ENCODE measurements at places on chromosomes 11 and 22.

- no peak for DNase-seq
Measured at GRCh38 chr11:65579291-65579690, 3.4 kb downstream of the EHBP1L1 start.

DNA sequence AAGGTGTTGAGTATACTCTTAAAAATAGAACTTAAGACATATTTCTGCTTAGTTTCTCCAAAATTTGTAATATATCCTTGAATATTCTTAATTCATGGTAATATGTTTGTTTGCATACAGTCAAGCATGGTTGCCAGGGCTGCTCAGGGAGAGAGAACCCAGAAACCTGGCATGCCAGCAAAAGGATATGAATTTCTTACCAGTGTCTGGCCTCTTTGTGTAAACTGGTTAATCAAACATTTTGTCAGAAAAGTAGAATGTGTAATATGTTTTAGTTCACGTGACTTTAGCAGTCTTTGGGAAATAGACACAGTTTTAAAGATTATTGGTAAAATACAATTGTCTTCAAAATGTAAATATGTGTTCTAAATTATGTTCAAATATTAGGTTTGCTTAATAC is 101.6 kb downstream of the AASDHPPT start:
- no peak for DNase-seq

- no peak for DNase-seq
Measured at GRCh38 chr11:59247531-59248227, 35.0 kb upstream of the MPEG1 start.

- DNase-seq: no peak
Measured at GRCh38 chr22:21448627-21449416, 18.4 kb upstream of the TMEM191C start.

GRCh38 chr22:50671641-50672040 is 982 bp upstream of the SHANK3 start:
- DNase-seq: no peak

DNA sequence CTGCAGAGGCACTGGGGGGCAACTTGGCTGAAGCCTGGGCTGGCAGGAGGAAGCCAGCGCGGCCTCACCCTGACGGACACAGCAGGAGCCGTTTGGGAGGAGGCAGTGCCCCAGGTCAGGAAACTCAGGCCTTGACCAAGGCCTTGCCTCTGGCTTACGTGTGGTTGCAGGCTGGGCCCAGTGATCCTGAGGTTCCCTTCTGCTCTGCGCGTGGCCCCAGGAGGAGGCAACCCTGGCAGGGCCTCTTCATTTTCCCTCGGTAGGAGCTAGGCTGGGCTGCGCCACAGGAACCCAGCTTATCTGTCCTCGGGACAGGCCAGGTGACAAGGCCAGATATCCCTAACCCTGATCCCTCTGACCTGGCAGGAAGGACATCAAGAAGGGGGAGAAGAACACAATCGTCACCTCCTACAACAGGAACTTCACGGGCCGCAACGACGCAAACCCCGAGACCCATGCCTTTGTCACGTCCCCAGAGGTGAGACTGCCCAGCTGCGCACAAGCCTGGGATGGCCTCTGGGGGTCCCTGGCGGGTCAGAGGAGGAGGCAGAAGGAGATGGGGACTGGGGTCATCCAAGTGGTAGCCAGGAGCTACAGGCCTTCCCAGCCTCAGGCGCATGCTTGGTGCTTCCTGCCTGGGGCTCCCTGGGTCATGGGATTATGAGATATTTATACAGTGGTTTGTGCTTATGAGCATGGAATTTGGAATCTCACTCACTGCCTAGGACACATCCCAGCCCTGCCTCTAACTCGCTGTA is 20.6 kb downstream of the POLR3H start:
- no peak for DNase-seq

DNA sequence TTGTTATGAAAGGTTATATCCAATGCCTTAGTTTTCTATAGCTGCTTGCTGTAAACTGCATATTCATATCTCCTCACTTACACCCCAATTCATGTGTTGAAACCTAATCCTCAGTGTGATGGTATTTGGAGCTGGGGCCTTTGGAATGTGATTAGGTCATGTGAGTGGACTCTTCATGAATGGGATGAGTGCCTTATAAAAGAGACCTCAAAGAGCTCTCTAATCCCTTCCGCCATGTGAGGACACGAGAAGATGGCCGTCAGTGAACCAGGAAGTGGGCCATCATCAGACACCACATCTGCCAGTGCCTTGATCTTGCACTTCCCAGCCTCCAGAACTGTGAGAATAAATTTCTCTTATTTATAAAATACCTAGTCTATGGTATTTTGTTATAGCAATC is 79.3 kb downstream of the CYP2R1 start:
- no peak for DNase-seq

- DNase-seq: no peak
Measured at GRCh38 chr22:31079095-31079642, 1.9 kb upstream of the SMTN start.

DNA sequence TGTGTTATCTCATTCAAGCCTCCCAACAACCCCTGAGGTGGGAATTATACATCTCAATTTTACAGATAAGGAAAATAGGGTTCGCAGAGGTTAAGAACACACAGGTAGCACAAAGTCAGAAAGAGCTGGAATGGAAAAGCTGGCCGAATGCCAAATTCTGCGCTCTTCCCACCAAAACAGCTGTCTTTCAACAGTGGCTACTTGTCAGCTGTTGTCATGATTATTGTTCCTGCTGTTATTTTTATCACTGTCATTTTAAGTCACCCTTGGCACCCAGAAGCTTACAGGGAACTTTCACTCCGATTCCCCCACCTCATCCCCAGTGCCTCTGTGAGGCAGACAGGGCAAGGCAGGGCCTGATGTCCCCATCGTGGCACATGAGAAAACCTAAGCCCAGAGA is 74.5 kb upstream of the CSNK2A3 start:
- no peak for DNase-seq

DNA sequence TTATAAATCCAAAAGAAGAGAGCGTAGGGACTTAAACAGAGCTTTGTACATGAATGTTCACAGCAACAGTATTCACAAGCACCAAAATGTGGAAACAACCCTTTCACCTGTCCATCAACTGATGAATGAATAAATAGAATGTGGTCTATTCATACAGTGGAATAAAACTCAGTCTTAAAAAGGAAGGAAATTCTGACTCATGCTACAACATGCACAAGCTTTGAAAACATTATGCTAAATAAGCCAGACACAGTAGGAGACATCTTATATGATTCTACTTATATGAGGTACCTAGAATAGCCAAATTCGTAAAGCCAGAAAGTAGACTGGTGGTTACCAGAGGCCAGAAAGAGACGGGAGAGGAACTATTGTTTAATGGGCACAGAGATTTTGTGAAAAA is 74.3 kb downstream of the SHANK2 start:
- DNase-seq: no peak

- no peak for DNase-seq
Measured at GRCh38 chr11:105219269-105219668, 79.7 kb upstream of the CARD18 start.

GRCh38 chr11:94796190-94796580 is 28.0 kb downstream of the AMOTL1 start:
- DNase-seq: no peak

- DNase-seq: no peak
Measured at GRCh38 chr22:24492391-24492790, 2.7 kb upstream of the UPB1 start.

GRCh38 chr22:44646668-44647067 is 55.3 kb upstream of the PRR5 start:
- no peak for DNase-seq

DNA sequence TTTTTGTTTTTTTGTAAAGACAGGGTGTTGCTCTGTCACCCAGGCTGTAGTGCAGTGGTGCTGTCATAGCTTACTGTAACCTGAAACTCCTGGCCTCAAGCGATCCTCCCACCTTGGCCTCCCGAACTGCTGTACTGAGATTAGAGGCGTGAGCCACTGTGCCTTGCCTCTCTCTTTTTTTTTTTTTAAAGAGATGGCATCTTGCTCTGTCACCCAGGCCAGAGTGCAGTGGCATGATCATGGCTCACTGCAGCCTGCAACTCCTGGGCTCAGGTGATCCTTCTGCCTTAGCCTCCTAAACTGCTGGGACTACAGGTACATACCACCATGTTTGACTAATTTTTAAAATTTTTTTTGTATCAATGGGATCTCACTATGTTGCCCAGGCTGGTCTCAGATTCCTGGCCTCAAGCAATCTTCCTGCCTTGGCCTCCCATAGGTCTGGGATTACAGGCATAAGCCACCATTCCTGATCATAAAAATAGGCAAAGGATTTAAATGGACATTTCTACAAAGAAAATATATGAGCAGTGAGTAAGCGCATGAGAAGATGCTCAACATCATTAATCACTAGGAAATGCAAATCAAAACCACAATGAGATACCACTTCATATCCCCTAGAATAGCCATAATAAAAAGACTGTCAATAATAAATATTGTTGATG is 17.3 kb upstream of the CLNS1A start:
- DNase-seq: no peak

- DNase-seq: no peak
Measured at GRCh38 chr11:514606-515005, 7.6 kb upstream of the RNH1 start.

DNA sequence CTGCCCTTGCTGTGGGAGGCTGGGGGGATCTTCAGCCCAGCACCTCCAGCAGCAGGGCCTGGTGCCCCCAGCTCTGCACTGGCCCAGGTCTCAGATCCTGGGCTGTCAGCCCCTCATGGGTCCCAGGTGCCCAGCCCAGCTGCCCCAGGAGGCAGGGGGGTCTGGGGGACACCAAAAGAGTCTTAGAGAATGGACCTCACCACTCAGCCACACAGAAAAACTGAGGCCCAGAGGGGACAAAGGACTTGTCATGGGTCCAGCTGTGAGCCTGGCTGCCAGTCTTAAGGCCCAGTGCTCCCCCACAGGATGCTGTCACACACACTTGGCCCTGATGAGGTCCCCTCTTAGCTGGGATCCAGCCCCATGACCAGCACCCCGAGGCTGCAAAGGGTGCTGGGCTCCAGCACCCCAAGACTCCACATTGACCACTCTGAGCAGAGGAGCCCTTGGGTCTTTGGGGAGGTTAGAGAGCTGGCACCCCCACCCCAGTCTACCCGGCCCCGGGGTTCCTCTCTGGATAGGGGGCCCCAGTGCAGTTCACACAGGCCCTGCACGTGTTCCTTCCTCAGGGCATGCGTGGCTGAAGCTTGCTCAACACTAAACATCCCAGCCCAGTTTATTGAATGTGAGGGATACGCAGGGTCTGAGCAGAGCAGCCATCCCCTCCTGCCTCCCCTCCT is 54.4 kb downstream of the IGLL5 start:
- no peak for DNase-seq

GRCh38 chr11:79413268-79413667 is 27.6 kb downstream of the TENM4 start:
- peak; percentile 43 for DNase-seq

DNA sequence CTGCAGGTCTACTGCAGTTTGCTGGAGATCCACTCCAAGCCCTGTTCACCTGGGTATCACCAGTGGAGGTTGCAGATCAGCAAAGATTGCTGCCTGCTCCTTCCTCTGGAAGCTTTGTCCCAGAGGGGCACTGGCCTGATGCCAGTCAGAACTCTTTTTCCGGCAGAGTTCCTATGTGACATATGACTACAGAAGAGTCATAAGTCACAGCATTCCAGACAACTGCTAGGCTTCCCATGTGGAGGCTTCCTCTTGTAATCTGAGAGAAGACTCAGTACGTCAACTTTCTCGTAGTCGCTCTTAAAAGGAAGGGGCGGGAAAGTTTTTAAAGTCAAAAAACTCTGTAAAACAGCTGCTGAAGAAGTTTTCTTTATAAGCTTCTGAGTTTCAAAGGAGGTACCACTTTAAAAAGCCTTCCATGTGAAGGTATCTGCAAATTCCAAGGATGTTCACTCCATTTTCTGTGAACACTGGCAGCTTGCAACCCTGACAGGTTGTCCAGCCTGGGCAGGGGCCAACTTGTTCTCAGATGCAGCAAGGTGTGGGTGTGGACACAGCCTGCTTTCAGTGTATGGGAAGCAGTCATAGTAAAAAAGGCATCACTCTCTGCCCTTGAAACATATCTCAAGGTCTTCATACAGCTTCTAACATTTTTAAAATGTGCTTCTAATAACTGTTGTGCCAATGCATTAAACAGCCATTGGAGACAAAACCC is 97.8 kb downstream of the ME3 start:
- no peak for DNase-seq

GRCh38 chr22:45426387-45426786 is 12.9 kb downstream of the RIBC2 start:
- DNase-seq: no peak

- DNase-seq: no peak
Measured at GRCh38 chr11:45285930-45286632, at the start of gene SYT13. TSS of gene SYT13 (minus strand) at chr11:45286341. CDS start at chr11:45286207, 134 bp downstream.

DNA sequence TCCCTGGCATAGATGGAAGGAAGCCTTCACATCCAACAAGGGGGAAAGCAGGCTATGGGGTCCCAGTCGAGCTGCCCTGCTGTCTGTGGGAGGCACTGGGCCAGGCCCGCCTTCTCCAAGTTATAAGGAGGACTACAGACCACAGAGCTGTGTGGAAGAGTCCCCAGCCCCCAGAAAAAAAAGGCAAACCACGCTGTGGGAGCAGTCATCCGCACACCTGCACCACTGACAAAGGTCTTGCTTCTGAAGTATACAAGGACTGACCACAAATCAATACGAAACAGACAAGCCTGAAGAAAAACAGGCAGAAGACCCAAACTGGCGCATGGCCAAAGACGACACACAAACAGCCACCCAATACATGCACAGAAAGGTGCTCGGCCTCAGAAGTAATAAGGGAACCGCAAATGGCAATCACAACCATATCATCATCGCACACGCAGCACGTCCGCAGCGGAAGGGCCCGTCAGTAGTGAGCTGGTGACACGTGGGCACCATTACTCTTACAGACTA is 384.1 kb downstream of the CTTN start:
- DNase-seq: no peak

All from T1000 (cell line).